ENCODE measurements at places on chromosomes 6 and 20.
A peak's percentile ranks its signal among the peaks of the same experiment; 100 is the strongest.

- DNase-seq = no peak
These were observed 23.7 kb downstream of the SERPINB1 start for GRCh38 chr6:2817903-2818443.

DNA sequence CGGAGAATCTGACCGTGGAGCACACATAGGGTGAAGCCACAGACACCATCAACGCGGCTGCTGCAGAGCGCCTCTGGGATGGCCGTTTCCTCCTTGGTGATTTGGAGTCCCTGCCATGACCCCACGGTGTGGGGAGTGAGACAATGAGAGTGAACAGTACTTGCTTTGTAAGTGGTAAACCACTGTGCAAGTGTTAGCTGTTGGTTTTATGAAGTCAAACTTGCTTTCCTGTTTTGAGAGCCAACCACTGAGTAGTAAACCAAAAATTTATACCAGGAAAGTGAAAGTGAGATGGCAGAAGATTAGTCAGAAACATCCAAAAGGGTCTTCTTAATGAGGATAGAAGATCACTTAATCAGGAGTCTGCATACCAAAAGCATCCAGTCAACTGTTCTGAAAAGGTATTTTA, 160.7 kb downstream of the FOXC1 start:
- no peak for DNase-seq

- peak; percentile 22 for DNase-seq
These were observed 3.8 kb downstream of the PREX1 start for GRCh38 chr20:48823960-48824498.

DNA sequence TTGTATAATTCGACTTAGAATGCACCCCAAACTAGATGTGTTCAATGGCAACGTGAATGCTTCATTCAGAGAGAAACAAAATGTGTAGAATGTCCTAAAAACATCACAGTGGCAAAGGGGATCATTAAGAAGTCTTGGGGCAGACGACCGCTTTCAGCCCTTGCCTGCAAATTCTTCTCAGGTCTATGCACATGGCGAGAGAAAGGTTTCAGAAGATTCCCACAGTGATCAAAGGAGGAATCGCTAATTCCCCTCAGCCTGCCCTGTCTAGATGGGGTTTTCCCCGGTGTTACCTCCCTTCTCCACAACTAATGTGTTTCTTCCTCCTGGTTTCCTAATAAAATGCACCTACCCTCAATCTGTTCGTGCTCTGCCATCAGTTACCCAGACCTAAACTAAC, 13.3 kb upstream of the NHSL1 start:
- no peak for DNase-seq

DNA sequence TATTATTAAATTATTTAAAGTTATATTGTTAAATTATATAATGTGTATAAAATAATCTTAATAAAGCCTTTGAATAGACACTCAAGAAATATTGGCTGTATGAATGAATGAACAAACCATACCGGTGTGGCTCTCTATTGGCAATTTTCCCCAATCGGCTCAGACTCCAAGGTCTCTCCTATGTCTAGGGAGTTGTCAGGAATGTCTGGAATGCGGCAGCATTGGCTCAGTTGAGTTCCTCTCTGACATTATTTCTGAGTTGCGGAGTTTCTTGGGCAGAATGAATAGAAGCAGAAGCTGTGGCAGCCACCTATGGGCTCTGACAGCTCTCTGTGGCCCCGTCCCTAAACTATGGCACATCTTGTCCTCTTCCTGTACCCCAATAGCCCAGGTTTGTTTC, 111.0 kb downstream of the SOBP start:
- no peak for DNase-seq

DNA sequence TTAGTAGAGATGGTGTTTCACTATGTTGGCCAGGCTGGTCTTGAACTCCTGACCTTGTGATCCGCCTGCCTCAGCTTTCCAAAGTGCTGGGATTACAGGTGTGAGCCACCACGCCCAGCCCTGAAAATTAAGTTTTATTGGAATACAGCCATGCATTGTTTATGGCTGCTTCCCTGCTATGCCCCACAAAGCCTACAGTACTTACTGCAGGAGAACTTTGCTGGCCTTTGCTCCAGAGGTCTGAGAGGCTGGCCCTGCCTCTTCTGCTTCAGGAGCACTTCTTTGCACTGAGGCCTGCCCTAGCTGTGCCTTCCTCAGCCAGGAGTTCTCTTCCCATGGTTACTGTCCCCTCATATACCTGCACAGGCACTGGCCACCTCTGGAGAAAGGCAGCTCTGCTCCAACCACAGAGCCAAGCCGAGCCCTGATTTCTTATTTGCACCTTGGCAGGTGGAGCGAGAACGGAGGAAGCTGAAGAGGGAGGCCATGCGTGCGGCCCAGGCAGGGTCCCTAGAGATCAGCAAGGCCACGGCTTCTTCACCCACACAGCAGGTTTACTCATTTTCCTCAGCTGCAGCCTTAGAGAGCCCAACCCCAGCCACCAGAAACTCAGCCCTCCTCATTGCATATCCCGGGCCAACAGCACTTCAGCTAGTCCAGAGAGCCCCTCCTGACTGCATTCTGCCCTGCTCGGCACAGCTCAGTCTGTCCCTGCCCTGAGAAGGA, 20.8 kb downstream of the C20orf173 start:
- no peak for DNase-seq

DNA sequence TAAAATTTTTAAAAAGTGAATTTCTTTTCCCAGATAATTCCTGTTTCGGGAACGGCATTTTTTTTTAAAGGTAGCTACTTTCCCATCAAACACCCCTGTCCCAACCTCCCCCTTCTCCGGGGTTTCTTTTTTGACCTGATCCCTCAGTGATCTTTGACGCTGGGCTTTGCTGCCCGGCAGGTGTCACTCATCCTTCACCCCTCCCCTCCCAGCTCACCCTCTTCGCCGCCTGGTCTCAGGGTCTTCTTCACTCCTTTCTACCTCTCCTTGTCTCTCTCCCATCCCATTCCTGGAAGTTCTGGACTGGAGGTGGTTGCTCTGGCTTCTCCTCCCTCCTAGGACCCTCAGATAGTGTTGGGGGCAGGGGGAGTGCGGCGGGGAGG, 329 bp upstream of the GPR6 start:
- DNase-seq = no peak

DNA sequence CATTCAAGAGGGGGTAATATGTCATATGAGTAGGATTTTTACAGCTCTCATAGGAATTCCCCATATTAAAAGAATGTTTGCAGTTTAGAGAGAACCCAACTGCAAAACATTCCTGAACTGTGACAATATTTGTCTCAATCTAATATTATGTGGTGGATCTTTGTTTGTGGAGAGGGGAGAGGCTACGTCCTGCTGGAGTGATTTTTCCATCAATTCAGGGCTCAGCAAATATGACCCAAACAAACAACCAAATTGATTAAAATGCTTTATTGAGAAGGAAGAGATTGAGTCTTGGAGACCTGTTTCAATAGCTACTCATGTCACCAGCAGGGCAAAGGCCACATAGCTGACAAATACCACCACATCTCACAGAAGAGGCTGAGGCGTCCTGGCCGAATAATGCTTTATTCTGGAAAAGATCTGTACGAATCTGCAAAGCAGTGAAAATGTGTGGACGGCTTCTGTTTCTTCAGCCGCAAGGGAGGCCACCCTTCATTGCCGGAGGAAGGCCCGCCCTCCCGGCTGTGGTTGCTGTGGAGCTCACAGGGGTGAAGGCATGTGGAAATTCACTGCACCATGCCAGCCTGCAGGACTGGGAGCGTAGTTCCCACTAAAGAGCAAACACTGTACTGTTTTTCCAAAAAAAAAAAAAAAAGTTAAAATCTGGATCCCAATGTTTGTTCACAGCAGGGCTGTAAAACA, 89.7 kb upstream of the QKI start:
- DNase-seq = no peak

- no peak for DNase-seq
These were observed 15.3 kb downstream of the TTI1 start for GRCh38 chr20:38017959-38018358.

GRCh38 chr6:91042656-91043055, 455.8 kb upstream of the MAP3K7 start:
- no peak for DNase-seq

GRCh38 chr20:31930779-31931178, 21.1 kb downstream of the PDRG1 start:
- no peak for DNase-seq

DNA sequence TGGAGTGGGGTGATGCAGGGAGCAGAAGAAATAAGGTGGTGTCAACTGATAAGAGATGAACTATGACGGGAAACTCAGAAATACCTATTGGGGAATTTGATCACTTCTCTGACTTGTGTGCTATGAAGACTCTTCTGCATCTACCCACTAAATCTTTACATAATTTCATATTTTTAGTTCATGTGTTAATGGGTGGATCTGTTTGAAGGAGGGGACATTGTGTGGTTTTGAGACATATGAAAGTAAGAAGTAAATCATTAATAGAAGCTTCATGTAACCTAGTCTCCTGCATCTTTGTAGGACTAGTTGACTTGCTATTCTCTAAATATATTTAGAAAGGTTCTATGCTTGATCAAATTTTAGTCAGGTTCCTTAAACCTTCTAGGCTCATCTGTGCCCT, 86.6 kb upstream of the MEI4 start:
- DNase-seq = no peak

DNA sequence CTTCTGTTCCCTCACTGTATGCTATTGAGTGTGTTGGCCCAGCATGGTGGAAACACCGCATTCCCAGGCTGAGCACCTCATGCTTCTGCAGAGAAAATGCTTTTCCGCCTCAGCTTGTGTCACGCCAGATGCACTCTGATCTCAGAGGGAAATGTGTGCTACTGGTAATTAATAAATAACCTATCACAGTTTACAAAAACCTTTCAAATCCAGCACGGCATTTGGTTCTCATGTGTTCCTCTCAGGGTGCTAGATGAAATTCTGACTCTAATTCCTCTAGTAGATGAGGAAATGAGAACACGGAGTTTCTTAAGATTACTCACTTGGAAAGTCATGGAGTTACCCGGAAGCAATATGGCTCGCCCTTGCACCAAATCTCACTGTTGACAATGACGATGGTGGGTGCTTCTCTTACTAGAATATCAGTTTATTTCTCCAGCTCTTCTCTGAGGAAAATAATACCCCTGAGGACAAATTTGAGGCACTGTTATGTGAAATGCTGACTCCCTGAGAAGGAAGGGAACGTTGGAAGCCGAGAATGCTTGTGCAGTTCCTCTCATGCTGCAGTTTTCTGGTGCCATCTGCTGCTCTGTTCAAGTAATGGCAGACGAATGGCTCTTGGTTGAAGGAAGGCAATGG, 116.6 kb downstream of the RNF144B start:
- DNase-seq = peak; percentile 60
